Trophoblast cell (in vitro differentiated cells and primary cell): ENCODE measurements at places on chromosomes 12 and 14.
A peak's percentile ranks its signal among the peaks of the same experiment; 100 is the strongest.

- H3K27ac ChIP-seq = no peak overlapping the region
- H3K36me3 ChIP-seq = no peaks in the 10 kb centered on the region
- no peaks in the 10 kb centered on the region for H3K27me3 ChIP-seq
- H3K4me3 ChIP-seq = no peak overlapping the region
- no peaks in the 10 kb centered on the region for H3K4me1 ChIP-seq
Observed at GRCh38 chr14:54209511-54210250, 187.1 kb upstream of the CDKN3 start.

DNA sequence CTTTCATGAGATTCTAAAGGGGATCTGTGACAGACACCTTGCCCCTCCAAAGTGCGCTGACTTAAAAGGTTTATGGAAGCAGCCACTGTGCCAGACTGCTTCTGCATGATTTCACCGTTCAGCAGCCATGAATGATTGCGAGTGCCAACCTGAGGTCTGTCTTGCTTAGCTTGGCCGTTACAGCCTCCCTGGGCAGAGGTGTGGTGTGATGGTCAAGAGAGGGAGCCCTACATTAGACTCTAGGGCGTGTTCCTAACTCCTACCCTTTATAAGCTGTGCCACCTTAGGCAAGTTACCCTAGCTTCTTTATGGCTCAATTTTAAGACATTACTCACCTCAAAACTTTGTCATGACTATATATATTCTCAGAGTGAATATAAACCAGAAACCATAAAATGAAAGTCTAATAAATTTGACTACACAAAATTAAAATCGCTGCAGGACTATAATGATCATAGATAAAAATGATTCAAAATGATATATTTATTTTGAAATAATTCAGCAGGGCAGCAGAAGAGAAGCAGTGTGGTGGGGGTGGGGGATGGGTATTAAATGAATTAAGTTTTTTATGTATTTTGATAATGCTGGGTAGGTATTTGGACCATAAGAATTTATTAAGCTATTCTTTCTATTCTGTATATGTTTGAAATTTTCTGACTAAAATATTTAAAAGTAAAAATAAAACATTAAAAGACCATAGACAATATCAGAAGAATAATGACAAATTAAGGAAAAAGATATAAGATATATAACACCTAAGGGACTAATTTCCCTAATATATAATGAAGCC is 47.7 kb upstream of the MBIP start:
- H3K36me3 ChIP-seq = no peaks in the 10 kb centered on the region
- H3K27me3 ChIP-seq = no peaks in the 10 kb centered on the region
- no peaks in the 10 kb centered on the region for H3K4me1 ChIP-seq
- no peak overlapping the region for H3K4me3 ChIP-seq
- no peak for DNase-seq

DNA sequence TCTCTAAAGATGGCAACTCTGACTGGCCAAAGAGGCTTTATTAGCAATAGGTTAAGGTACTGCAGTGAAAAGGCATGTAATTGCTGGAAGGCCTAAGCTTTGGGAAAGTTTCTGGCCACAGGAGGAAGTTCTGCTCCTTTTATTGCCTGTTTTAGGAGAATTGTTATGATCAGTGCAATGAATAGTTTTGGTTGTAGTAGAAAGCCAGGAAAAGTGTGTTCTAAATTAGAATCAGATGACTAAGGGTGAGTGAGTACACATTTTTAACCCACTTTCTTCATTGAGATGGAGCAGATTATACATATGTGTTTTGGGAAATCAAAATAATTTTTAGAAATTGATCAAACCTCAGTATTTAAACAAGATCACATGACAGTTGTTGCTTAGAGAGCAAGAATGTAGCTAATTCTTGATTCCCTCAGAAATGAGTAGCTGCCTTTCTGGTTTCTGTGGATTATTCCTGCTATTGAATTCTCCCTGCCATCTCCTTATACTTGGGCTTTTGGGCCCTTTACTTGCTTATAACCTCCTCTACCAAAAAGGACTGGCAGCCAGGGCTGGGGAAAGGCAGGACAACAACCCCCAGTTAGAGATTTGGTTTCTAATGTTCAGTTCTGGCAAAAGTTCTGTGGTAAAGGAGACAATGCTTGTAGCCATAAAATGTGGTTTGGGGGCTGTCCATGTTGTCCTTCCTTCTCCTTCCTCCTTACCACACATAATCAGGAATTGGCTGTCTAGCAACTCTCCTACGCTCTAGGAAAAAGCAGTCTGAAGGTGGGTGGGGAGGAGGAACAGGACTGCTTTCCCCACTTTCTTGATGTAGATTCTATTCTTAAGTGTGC is 217.1 kb downstream of the SLC38A4 start:
- H3K4me3 ChIP-seq = no peak overlapping the region
- H3K4me1 ChIP-seq = no peaks in the 10 kb centered on the region
- H3K27ac ChIP-seq = no peak overlapping the region
- no peaks in the 10 kb centered on the region for H3K36me3 ChIP-seq

DNA sequence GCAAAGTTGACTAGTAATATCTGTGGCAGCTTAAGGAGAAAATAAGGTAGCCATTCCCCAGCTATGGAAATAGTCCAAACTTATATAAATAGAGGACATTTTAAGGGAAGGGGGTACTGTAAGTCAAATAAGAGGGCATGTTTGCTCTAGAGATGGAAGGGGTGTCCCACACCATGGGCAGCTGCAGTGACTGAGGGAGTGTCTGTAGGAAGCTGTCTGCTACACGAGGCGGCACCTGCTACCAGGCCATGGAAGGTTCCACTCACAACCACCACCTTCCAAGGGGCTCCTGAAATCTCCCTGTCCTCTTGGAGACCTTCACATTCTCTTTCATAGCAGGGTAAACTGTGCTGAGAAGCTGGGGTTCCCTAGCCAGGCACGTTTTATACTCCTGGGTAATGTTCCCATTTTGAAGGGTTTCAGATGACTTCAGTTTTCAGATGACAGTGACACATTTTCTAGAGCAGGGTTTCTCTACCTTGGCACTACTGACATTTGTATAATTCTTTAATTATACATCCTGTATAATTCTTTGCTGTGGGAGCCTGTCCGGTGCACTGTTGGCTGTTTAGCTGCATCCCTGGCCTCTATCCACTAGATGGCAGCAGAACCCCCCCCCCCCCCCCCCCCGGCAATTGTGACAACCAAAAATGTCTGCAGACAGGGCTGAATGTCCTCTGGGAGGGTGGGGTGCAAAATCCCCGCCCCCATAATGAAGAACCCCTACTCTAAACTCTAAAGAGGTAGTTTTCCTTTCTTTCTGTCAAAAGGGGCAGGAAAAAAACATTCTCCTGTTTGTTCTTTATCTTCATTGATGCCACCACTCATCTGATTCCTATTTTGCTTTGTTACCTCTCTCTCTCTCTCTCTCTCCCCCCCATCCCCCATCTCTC is 11.6 kb upstream of the SMCO2 start:
- H3K27me3 ChIP-seq = no peaks in the 10 kb centered on the region
- no peak overlapping the region for H3K4me3 ChIP-seq
- no peaks in the 10 kb centered on the region for H3K4me1 ChIP-seq
- peak; percentile 17 for DNase-seq
- no peak overlapping the region for H3K27ac ChIP-seq
- no peaks in the 10 kb centered on the region for H3K36me3 ChIP-seq

- H3K4me1 ChIP-seq = no peaks in the 10 kb centered on the region
- no peaks in the 10 kb centered on the region for H3K36me3 ChIP-seq
Observed at GRCh38 chr12:39919790-39920189, 186.1 kb downstream of the SLC2A13 start.

DNA sequence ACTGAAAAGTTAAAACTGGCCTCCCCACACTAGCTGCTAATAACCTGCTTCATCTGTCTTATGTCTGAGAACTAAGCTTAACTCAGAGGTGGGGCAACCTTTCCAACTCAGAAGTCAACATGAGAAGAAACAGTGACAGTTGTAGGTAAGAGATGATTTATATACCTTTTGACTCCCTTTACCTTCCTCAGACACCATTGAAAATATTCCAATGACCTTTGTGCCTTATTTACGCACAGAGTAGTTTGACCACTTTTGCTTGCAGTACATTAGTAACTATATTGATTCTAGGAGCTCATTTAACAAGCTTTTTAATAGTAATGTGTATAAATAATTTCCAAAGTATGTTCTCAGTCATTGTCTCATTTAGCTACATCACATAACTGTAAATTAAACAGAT is 77.6 kb downstream of the ALX1 start:
- H3K27me3 ChIP-seq = no peaks in the 10 kb centered on the region
- DNase-seq = no peak
- no peak overlapping the region for H3K27ac ChIP-seq
- H3K4me1 ChIP-seq = peaks cover 1% of the 10 kb centered on the region
- no peaks in the 10 kb centered on the region for H3K36me3 ChIP-seq

- no peaks in the 10 kb centered on the region for H3K4me1 ChIP-seq
- no peak overlapping the region for H3K27ac ChIP-seq
- DNase-seq = no peak
Observed at GRCh38 chr14:37791384-37792036, 196.1 kb downstream of the TTC6 start.

GRCh38 chr12:129530984-129531383 is 372.8 kb downstream of the TMEM132D start:
- DNase-seq = peak; percentile 55
- H3K36me3 ChIP-seq = no peaks in the 10 kb centered on the region
- H3K27me3 ChIP-seq = no peaks in the 10 kb centered on the region
- peaks cover 7% of the 10 kb centered on the region for H3K4me1 ChIP-seq
- H3K27ac ChIP-seq = no peak overlapping the region

DNA sequence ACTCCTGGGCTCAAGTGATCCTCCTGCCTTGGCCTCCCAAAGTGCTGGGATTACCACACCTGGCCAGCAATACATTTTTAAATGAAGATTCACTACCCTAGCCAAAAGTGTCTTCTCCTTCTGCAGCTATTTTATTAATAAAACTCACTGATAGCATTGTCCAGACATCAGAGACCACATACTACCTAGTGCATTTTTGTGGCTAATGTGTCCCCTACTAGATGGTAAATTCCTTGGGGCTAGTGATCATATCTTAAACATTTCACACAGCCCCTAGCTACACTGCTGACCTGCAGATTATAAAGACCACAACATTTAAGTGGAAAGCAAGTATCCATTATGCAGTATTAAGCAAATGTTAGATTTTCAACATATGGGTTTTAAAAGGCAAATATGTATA is 17.0 kb downstream of the DTD2 start:
- H3K27me3 ChIP-seq = no peaks in the 10 kb centered on the region
- no peak overlapping the region for H3K27ac ChIP-seq
- no peaks in the 10 kb centered on the region for H3K36me3 ChIP-seq
- no peak overlapping the region for H3K4me3 ChIP-seq
- no peaks in the 10 kb centered on the region for H3K4me1 ChIP-seq

DNA sequence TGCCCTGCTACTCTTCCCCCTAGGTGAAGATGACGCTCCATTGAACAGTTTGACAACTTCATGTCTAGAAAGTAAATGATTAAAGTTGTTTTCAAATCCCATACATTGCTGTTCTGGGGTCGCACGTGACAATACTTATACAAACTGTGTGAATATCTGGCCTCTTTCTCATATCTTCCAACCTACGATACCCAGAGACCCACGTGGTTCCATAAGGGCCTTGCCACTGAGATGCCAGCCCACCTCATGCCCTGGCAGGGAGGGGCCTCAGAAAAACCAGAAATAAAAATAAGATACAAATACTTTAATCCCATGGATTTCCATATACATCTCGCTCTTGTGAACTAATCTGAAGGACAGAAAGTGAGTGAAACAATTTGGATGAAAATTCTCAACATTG is 4.5 kb downstream of the GZMB start:
- H3K36me3 ChIP-seq = no peaks in the 10 kb centered on the region
- H3K27me3 ChIP-seq = no peaks in the 10 kb centered on the region
- no peaks in the 10 kb centered on the region for H3K4me1 ChIP-seq
- DNase-seq = no peak
- H3K4me3 ChIP-seq = no peak overlapping the region

- H3K36me3 ChIP-seq = no peaks in the 10 kb centered on the region
- H3K27ac ChIP-seq = no peak overlapping the region
Observed at GRCh38 chr12:70581208-70581607, 56.0 kb downstream of the PTPRB start.

DNA sequence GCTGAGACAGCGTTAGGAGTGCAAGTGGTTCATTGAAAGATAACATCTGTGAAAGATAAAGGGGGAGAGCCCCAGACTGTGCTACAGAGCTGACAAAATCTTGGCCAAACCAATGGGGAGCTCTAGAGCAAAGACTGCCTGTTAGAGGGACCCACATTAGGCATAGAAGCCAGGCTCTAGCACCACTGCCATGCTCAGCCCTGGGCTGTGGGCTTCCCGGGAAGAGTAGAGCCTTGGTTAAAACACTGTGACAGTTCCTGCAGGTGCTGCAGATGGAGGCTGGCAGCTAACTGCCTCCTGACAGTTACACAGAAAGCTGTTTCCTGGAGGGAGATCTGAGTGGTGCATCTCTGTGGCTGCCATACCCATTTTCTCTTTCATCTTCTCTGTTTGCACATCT is 23.0 kb downstream of the TSHR start:
- H3K4me1 ChIP-seq = peaks cover 12% of the 10 kb centered on the region
- no peaks in the 10 kb centered on the region for H3K27me3 ChIP-seq
- no peak overlapping the region for H3K27ac ChIP-seq
- DNase-seq = no peak
- H3K36me3 ChIP-seq = no peaks in the 10 kb centered on the region
- H3K4me3 ChIP-seq = no peak overlapping the region

GRCh38 chr12:80242321-80242720 is 143.0 kb downstream of the OTOGL start:
- no peaks in the 10 kb centered on the region for H3K36me3 ChIP-seq
- no peak overlapping the region for H3K27ac ChIP-seq
- DNase-seq = no peak
- no peak overlapping the region for H3K4me3 ChIP-seq
- no peaks in the 10 kb centered on the region for H3K27me3 ChIP-seq

GRCh38 chr12:15863372-15863771 is 18.8 kb upstream of the STRAP start:
- H3K27ac ChIP-seq = no peak overlapping the region
- peak; percentile 33 for DNase-seq
- no peaks in the 10 kb centered on the region for H3K36me3 ChIP-seq

GRCh38 chr12:92619730-92620684 is 82.8 kb upstream of the PLEKHG7 start:
- H3K4me3 ChIP-seq = no peak overlapping the region
- DNase-seq = no peak
- no peak overlapping the region for H3K27ac ChIP-seq
- H3K27me3 ChIP-seq = no peaks in the 10 kb centered on the region
- H3K4me1 ChIP-seq = no peaks in the 10 kb centered on the region
- H3K36me3 ChIP-seq = no peaks in the 10 kb centered on the region

DNA sequence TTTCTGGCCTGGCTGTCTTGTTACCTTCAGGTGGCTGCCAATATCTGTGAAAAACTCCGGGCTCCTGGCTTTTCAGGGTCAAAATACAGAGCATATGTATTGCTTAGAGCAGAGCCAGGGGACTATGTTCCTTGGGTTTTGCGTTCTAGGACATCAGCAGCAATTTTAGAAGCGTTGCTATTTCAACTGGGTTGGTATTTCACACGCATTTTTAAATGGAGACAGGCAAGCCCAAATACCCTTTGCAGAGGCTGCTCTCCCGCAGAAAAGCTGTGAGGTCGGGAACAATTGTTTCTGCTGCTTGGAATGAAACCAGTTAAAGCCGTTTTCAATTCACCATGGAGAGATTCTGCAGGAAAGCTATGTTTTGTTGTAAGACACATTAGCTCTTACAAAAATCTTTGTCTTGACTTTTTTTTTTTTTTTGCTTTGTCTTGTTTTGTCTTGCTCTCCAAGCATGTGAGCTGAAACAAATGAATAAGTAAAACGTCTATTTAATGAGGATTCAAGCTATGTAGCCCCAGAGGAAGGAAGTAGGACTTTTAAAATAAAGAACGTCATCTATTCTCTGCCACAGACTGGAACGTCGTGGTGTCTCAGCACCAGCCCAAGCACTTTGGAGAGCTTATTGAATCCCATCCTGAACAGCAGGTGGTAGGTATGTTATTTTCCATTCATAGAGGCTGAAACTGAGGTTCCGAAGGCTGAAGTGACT is 181.0 kb upstream of the TBX3 start:
- DNase-seq = no peak
- H3K27ac ChIP-seq = no peak overlapping the region
- no peak overlapping the region for H3K4me3 ChIP-seq
- H3K27me3 ChIP-seq = no peaks in the 10 kb centered on the region
